ENCODE measurements at places on chromosomes 13 and 19.

DNA sequence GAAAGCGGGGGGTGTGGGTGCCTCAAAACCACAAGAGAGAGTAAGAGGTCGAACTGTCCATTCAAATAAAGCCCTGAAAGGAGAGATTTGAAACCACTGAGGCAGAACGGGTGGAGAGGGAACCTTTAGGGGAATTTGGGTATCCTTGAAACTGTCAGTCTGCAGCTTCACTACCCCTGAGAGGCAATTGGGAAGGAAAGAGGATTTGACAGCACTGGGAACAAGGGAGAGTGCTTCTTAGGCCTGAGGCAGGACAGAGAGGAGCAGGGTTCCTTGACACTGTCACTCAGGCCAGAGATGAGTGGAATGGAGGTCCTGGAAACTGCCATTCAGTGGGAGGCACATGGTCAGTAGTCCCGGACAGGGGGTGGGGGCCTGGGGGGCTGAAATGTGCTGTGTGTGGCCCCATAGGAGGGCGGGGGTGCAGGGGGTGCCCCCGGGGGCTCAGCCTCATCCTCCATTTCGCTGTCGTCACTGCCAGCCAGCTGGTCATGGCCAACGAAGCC is 5.0 kb downstream of the GFY start:
- no peak for DNase-seq

DNA sequence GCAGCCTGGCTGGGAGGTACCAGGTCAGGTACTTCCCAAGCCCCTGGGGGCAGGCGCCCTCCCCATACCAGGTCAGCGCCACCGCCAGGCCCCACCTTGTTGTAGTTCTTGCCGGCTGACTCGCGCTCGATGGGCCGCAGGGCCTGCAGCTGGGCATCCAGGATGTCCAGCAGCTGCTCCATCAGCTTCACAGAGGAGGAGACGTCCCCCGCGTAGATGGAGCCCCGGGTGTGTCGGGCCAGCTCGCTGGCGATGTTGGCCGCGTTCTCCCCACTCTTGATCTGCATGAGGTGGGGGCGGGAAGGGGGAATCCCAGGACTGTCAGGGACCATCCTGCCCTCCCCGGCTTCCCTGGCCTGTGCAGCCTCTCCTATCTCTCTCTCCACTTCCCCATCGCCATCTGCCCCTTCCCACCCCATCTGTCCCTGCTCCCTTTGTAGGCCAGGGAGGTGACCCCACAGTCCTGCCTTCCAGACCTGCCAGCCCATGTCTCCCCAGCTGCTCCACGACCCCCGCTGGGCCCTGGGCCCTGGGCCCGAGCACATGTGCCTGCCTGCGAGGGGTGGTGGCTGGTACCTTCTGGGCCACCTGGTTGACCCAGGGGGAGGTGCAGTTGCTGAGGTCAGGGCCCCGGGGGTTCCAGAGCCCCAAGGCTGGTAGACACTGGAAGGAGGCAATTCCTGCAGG is 23.8 kb upstream of the ASF1B start:
- DNase-seq: no peak

DNA sequence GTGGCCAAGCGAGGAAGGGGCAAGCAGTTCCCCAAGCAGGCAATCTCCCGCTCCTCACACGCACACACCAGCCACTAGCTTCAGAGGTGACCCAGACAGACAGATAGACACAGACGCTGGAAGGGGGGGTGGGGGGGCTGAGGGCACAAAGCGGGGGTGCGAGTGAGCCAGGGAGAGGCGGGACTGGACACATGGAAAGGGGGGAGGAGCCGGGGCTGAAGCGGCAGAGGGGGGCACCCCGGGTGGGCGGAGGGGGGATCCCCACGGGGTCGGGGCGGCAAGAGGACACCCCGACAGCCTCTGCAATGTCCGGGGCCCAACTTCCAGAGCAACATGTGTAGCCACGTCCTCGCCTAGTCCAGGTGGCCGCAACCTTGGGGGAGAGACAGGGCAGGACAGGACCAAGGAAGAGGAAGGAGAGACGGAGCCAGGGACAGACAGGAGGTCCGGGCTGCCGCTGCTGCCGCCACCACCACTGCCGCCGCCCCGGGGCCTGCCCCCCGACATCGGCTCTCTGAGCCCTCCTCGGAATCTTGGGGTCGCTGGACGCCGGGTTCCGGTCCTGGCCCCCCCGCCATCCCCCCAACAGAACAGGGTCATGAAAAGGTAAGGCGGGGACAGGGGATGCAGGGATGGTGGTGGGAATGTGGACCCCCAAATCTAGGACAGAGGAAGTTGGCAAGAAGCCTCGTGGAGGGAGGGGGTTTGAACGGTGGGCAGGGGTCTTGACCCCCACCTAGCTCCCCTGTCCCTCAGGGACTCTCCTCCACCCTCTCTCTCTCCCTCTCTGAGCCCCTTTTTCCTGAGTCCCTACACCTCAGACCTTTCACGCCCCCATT is 1.1 kb downstream of the GRIN2D start:
- DNase-seq: no peak

DNA sequence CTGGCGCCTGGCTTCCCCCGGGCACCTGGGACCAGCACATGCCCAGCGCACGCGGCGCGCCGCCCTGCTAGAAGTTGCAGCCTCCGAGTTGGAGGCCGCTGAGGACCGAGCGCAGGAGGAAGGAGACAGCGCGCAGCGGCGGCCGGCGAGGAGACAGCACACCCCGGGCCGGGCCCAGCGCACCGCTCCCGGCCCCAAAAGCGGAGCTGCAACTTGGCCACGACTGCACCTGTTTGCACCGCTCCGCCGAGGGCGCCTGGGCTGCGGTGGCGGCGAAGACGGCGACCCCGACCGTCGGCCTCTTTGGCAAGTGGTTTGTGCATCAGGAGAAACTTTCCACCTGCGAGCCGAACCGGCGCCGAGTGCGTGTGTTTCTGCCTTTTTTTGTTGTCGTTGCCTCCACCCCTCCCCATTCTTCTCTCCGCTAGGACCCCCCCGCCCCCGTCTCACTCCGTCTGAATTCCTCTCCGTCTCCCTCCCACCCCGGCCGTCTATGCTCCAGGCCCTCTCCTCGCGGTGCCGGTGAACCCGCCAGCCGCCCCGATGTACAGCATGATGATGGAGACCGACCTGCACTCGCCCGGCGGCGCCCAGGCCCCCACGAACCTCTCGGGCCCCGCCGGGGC is at the start of gene SOX1:
Gene SOX1, plus strand, starts transcription at position 34 of the 626 bp plus-strand sequence. Its CDS starts 510 bp downstream, at position 544.
- no peak for DNase-seq

DNA sequence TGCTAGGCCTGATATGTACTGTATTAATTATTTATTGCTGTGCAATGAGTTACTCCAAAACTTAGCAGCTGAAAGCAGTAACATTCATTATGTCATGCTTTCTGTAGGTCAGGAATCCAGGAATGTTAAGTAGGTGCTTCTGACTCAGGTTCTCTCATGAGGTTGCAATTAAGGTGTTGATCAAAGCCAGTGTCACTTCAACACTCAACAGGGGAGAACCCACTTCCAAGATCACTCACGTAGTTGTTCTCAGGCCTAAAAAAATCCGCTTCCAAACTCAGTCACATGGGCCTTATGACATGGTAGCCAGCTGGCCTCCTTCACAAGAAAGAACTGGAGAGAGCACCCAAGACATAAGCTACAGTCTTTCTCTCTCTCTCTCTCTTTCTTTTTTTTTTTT is 211.1 kb upstream of the NBEA start:
- DNase-seq: no peak

DNA sequence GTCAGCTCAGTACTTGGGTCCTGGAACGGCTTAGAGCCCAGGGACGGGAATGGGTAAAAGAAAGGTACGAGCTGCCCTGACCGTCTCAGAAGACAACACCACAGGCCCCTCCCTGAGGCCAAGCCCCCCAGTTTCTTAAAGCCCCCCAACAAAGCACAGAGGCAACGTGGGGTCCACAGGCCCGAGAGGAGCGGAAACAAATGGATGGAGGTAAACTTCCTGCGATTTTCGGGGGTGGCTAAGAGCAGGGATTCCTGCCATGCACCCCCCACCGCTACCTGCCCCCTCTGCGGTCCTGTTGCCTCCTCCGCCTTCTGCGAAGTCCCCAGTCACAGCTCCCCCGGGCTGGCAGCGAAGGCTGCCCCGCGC is 48.2 kb downstream of the PTPRS start:
- DNase-seq: peak; percentile 73

DNA sequence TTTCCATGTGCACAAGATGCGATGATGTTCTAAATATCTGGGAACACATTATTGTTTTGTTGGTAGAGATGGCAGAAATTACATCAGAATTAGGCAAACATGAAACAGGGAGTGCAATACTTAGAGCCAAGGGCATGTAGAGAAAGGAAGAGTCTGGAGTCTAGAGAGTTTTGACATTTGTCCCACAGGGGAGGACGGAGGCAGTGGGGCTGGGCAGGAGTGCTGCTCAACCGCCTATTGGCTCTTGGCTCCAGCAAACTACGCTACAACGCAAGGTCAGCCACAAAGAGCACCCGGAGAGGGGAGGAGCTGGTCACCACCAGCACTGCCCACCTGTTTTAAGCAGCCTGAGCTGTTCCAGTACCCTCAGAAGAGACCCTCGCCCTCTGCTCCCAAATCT is 108.3 kb downstream of the ABCC4 start:
- DNase-seq: no peak

DNA sequence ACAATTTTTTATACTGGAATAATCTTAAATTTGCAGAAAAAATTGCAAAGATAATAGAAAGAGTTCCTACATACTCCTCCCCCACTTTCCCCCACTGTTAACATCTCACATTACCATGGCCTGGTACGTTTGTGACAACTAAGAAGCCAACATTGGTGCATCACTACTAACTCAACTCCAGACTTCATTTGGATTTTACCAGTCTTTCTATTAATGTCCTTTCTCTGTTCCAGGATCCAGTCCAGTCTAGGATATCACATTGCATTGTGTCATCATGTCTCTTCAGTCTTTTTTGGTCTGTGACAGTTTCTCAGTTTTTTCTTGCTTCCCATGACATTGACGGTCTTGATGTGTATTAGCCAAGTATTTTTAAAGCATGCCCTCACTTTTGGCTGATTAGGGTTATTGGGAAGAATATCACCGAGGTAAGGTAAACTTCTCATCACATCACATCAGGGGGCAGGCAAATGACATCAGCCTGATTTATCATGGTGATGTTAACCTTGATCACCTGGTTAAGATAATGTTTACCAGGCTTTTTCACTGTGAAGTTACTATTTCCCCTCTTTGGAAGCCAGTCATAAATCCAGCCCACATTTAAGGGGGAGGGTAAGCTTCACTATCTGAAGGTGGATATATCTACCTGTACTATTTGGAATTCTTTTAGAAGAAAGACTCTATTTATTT is 322.1 kb downstream of the ENOX1 start:
- no peak for DNase-seq

GRCh38 chr19:51726049-51726448 is 2.3 kb upstream of the HAS1 start:
- no peak for DNase-seq

DNA sequence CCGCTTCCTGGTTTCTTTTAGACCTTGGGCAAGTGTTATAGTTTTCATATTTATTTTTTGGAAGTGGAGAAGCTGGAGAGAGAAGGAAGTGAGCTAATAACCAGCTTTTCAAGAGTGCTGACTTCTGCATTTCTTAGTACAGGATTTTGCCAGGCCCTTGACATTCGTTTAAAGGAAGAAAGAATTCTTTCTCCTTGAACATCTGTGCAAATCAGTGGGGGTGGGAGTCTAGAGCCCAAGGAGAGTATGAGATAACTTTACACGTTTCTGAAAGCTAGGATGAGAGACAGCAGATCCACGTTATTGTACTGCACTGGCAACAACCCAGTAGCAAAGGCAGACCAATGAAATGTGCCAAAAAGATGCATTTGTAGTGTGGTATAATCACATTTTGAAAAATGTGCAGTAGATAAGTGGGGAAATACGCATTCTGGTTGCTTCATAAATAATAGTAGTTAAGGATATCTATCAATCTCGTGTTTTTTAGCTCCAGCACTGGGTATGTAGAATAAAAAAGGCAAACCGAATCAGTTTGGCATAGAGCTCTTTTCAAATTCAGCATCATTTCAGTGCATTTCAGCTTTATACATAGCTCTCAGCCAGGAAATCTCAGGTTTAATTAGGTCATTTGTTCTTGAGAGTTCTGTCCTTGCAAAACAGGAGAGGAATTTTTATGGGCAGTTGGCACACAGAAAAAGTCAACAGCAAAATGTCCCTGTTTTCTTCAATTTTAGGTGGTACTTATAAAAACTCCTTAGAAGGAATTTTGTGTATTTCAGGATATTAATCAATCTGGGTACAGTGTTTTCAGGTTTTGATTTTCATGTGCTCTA is 4.3 kb downstream of the RNF113B start:
- no peak for DNase-seq

- DNase-seq: no peak
Measured at GRCh38 chr19:12163826-12164225, 930 bp downstream of the ZNF136 start.

DNA sequence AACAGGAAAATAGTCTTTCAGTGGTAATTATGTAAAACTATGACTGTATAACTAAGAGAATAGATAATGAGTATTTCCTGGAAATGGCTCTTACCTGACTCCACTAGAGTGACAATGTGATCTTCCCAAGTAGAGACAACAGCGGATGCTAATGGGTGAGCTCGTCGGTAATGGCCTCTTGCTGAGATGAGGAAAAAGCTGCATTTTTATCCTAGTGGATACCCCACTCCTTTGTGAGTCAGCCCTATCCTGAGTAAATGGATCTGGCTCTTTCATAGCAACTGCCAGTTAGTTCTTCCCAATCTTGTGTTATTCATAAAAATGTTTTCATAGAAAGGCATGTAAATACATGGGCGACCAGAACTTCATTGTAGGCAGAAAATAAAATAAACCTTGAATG is 299.5 kb downstream of the NALCN start:
- no peak for DNase-seq

- DNase-seq: no peak
Measured at GRCh38 chr19:2815191-2815614, 4.5 kb upstream of the ZNF554 start.

DNA sequence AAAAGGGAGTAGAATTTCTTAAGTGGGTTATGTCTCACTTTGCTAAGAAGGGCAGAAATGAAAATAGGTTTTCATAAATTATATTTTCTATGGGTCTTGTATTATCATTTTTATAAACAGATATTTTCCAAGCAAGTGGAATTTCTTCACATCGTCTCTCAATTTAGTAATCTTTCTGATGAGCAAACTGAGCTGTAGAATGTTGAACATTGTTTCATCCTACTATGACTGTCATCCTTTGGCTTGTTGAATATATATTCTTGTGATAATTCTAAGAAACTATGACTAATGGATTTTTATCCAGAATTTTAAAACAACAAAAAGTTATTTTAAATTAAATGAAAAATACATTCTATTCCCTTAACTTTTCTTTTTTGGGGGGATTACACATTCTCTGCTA is 313.8 kb downstream of the ENOX1 start:
- no peak for DNase-seq

DNA sequence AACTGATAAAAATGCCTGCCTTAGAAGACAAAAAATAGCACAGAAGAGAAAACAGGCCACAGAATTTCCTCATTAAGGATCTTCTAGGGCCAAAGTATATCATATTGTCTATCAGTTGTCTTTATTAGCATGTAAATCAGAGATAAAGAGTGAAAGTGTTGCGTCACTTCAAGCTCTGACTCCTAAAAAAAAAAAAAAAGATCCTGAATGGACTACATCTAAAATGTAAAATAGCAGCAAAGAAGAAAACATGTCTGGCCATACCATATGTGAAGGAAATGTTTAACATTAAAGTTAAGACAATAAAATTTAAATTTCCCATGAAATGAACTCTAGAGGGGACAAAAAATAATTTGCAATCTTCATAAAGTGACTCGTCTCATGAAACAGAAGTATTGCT is 237.4 kb downstream of the PCDH9 start:
- no peak for DNase-seq

Measured in Karpas-422 (cell line).